ENCODE measurements at places on chromosomes 16 and 17. TPM values are rescaled to one million over a fixed set of nuclear protein-coding genes. Genes with fewer than 3 reads are reported as not detected.

DNA sequence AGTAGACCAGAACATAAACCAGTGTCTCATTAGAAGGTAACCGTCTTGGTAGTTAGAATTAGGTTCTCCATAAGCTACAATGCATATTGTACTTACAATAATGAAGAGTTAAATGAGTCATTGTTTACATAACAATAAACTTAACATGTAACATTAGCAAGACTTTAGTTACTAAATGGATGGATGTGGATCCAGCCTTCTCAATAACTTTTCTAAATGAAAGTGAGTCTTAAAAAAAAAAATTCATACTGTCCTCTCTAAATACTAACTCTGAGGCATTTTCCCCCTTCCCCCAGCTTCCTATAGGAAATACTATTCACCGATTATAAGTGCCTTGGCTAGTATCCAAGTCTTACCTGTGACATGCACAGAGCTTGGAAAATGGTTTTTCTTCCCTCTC is 155.3 kb downstream of the CYB561 start:
- no peak for DNase-seq

The ZFP1 gene
- 56.7 TPM for total RNA-seq

GRCh38 chr16:15690296-15690695 is 40.3 kb downstream of the NDE1 start:
- DNase-seq, result no peak

DNA sequence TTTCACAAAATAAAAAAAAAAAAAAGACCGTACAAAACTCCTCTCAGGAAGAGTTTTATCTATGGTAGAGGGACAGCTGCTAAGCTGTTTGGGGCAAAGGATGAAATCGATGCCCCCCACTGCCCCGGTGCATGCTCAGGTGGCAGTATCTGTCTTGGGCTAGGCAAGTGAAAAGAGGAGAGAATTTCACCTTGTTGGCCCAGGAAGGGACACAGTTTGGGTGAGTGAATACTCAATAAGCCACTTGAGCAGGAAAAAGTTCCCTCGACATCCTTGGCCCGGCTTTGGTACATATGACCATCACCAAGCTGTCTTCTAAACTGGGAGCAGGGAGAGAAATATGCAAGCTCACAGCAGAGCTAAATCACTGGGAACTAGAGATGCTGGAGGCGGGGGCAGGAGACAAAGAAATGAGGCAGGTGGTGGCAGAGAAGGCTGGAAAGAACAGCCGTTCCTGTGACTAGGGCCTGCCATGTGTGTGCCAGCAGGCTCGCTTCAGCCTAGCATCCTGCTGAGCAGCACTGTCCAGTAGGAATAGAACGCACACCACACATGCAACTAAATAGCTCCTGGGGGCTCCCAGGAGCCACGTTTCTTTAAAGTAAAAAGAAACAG is 8.2 kb upstream of the EIF1 start:
- no peak for DNase-seq

The SLC46A1 gene
- 7.8 TPM for total RNA-seq

DNA sequence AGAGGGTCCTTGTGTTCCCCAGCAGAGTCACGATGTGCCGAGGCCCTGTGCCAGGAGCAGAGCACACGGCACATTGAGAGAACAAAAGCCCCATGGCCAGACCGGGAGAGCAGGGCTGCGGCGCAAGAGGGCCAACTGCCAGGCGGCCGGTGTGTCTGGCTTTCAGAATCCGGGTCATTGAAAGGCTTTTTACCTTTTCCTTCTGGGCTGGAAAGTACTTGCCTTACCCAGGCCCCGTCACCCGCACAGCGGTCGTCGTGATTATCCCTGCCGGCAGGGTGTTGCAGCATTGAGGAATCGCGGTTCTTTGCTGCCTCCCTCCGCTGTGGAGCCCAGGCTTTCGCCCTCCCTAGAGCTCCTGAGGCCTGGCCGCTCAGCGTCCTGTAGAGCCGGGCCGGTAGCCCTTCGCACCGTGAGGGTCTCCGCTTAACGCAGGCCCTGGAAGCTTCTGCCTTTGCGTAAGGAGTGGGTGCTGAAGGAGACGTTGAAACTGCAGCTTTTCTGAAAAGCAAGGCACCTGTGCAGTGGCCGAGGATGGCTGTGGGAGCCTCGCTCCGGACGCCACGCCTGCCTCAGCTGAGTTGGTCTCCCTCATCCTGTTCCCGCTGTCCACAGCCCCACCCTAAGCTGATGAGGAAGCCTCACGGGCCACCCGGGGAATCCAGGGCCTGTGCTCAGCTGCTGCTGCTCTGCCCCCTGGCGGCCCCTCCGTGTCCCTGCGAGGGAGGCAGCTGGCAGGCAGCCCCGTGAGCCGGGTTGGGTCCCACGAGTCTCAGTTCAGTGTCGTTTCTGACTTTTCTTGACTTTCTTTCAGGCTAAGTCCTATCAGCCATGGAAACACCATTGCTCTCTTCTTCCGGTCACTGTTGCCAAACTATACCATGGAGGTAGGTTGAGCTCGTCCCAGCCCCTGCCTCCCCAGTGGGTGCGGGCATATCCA is 8.6 kb upstream of the MC1R start:
- peak; percentile 79 for DNase-seq

GRCh38 chr16:55035029-55035428 is 104.4 kb downstream of the IRX5 start:
- no peak for DNase-seq

The MAF gene
- 13.1 TPM for total RNA-seq

GRCh38 chr17:47995241-47995935 is 24.5 kb downstream of the CDK5RAP3 start:
- no peak for DNase-seq

The FN3K gene
- total RNA-seq, result 11.2 TPM

- no peak for DNase-seq
Measured at GRCh38 chr16:75460446-75460845, 4.0 kb downstream of the TMEM170A start.

DNA sequence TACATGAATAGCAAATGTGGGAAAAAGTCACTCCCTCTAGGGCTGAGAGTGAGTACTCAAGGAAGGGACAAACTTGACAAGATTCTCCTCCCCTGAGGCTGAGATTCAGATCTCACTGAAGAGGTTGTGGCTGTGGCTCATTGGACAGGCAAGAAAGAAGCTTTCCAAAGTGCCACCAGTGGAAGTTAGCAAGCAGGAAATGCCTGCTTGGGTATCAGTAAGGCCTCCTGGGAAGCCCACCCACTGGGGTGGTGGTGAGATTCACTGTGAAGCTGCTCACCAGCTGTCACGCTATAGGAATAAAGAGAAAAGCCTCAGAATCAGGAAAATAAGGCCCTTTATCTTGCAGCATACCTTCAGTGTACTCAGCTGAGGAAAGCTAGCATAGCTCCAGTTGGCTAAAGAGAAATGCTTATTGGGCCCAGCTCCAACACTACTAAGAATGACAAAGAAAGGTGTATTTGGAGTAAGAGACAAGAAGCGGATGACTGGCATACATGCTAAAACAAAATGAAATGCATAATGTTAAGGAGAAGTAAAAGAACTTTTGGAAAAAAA is 274.4 kb upstream of the TOM1L1 start:
- no peak for DNase-seq

The HSD17B1 gene
- not detected for total RNA-seq

GRCh38 chr17:67452681-67453554 is 75.8 kb downstream of the PITPNC1 start:
- DNase-seq, result no peak

DNA sequence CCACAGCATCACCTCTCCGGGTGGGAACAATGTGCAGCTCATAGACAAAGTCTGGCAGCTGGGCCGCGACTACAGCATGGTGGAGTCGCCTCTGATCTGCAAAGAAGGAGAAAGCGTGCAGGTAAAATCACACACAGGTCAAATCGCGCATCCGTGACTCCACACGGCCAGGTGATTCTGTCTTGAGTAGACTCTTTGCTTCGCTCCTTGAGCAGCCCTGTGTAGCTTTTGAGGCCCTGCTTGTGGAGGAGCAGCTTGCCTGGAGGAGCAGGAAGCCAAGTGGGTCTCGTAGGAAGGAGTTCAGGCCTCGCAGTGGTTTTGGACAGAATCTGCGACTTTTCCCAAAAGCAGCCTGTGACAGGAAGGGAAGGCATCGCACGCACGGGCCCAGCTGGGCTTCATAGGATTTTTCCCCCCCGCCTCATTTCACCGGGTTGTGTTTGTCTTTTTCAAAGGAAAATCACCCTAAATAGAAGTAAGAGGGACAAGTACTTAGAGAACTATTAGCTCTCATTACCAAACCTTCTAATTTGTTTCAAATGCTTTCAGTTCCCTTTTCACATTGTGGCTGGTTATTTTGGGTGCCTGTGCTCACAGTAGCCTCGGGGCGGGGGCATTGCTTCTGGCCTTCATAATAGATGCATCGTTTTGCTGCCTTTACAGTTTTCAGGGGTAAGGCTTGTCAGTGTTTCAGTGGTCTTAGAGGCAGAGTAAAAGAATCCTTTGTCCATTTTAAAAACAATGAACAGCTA is 71.5 kb downstream of the SEC14L1 start:
- peak; percentile 48 for DNase-seq

DNA sequence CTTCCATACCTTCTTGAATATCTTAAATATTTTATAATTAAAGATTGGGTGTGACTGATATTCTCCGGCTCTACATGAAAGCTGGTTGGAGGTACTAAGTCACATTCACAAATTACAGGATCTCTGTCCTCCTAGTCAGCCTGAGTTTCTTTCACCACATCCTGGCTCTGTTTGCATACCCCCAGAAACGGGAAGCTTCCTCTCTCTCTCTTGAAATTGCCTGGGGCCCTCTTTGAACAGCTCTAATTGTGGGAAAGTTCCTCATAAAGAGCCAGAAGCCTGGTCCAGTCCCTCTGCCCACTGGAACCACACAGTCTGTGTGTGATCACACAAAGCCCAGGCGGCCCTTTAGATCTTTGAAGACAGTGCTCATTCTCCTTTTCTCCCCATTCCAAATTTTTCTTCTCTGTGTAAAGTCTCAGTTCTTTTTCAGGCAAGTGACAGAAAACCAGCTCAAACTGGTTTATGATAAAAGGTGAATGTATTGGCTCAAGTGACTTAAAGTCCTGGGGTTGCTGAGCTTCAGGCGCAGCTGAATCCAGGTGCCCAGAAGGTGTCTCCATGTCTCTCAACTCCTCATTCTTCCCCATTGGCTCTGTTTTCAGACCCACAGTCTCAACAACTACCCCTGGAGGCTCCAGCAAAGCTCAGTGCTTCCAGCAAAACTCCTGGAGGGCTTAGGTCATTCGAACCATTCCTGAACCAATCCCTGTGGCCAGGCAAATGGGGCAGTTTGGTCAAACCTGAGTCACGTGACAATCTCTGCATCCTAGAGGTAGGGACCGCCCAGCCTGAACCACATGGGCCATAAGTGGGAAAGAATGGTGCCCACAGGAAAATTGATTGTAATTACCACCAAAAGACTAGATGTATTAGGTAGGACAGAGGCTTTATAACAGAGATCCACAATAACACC is 8.5 kb upstream of the RAI1 start:
- no peak for DNase-seq

DNA sequence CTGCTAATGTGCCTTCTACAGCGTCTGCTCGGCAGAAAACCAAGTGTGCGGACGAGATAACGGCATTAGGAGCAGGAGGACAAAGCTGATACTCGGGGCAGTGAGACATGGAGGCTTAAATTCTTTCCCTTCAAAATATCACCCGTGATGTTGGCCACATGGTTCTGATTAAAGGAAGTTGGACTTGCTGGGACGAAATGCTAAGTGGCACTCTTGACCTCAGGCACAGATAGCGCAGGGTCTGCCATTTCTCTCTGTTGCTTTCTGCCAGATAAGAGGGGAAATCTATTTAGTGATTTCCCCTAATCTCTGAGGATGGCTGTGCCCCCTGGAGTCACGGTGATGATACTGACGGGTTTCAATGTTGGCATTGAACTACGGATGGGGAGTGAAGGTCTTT is 509.6 kb upstream of the EEF2KMT start:
- no peak for DNase-seq

The PLXDC1 gene
- total RNA-seq, result 1.6 TPM

The PRSS27 gene
- total RNA-seq, result not detected

The GAS2L2 gene
- not detected for total RNA-seq

DNA sequence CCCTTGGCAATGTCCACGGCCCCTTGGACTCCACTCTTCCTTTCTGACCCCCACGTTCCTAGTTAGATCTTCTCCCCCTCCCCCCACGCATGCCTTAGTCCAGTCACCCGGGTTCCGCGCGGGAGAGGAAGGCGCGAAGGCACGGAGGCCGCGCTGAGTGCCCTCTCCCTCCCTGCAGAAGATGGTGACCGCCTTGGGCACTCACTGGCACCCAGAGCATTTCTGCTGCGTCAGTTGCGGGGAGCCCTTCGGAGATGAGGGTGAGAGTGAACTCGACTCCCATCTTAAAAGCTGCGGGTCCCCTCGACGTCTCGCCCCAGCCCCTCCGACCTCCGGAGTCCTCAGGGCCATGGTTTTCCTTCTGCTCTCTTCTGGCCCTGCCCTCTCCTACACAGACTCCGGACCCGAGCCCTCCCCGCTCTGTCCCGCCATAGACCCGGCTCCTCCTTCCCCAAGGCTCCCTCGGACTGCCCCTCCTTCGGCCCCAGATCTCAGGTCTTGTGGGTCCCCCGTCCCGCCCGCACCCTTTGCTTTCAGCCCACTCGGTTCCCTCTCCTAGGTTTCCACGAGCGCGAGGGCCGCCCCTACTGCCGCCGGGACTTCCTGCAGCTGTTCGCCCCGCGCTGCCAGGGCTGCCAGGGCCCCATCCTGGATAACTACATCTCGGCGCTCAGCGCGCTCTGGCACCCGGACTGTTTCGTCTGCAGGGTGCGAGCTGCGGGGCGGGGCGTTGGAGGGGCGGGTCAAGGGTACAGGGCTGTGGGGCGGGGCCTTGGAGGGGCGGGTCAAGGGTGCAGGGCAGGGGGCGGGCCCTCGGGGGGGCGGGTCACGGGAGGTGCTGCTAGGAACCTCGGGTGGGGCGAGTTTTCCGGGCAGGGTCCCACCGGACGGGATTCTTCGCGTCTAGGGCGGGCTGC is 4.6 kb downstream of the TGFB1I1 start:
- DNase-seq, result peak; percentile 96

The ATP1B2 gene
- 0.40 TPM for total RNA-seq

GRCh38 chr17:35801583-35802224 is 6.3 kb upstream of the MMP28 start:
- DNase-seq, result peak; percentile 81

The METTL2A gene
- 16.5 TPM for total RNA-seq

The KCNJ18 gene
- total RNA-seq, result not detected

DNA sequence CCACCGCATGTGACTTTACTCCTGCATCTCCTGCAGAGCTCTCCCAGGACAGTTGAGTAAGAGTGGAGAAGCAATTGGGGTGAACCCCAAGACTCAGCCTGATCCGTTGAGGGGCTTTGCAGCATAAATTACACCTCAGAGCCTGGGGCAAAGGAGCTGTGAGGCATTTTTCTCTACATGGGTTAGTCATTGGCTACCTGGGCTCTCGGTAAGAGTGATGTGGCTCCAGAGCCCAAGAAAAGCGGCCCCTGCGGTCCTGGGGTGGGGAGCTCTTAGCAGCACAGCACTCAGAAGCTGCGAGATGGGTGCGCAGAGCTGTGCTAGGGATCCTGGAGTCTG is 40.4 kb upstream of the C16orf78 start:
- no peak for DNase-seq

The IRX6 gene
- not detected for total RNA-seq

The C17orf50 gene
- total RNA-seq, result not detected

The RASD1 gene
- total RNA-seq, result 74.4 TPM

The C17orf67 gene
- not detected for total RNA-seq

The PDIA2 gene
- total RNA-seq, result 2.6 TPM

The KRTAP3-1 gene
- not detected for total RNA-seq

The KCNH4 gene
- total RNA-seq, result not detected

Data from transverse colon (tissue), 4 donors.